ENCODE measurements at places on chromosomes 1 and 21.

GRCh38 chr1:228423404-228424053 is 6.9 kb upstream of the TRIM17 start:
- no peak for DNase-seq

GRCh38 chr21:39040494-39041110 is 142.6 kb downstream of the PSMG1 start:
- DNase-seq: no peak

DNA sequence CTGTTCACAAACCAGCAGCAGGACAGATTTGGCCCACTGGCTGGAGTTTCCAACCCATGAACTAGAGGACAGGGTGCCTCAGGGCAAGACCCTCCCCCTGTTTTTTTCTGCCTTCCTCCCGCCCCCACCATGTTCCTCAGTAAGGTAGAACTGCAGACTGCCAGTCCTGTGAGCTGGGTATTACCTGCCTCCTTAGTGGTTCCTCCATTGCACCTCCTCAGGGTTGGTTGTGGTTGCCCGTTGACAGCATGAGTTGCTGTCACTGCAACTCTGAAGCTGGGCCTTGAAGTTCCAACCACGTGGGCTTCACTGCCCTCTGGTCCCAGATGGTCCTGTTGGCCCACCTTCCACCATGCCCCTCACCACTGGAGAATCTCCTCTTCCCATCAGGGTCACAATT is 28.8 kb downstream of the TENT5C start:
- DNase-seq: no peak

DNA sequence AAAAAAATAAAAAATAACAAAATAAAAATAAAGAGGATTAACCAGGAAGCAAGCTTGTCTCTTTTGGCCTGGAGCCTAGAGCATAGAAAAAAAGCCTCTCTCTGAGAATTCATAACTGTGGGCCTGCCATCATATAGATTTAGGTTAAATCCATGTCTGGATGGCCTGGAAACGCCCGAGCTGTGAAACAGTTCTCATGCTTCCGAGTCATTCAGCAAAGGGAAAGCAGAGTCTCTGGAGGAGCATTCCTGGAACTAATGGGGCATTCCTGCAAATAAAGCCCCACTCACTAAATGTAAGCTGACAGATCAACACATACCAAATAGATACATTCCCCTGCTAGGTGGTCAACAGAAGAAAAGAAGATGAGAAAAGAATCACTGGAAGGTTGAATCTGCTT is 75.8 kb upstream of the GNG4 start:
- DNase-seq: no peak

DNA sequence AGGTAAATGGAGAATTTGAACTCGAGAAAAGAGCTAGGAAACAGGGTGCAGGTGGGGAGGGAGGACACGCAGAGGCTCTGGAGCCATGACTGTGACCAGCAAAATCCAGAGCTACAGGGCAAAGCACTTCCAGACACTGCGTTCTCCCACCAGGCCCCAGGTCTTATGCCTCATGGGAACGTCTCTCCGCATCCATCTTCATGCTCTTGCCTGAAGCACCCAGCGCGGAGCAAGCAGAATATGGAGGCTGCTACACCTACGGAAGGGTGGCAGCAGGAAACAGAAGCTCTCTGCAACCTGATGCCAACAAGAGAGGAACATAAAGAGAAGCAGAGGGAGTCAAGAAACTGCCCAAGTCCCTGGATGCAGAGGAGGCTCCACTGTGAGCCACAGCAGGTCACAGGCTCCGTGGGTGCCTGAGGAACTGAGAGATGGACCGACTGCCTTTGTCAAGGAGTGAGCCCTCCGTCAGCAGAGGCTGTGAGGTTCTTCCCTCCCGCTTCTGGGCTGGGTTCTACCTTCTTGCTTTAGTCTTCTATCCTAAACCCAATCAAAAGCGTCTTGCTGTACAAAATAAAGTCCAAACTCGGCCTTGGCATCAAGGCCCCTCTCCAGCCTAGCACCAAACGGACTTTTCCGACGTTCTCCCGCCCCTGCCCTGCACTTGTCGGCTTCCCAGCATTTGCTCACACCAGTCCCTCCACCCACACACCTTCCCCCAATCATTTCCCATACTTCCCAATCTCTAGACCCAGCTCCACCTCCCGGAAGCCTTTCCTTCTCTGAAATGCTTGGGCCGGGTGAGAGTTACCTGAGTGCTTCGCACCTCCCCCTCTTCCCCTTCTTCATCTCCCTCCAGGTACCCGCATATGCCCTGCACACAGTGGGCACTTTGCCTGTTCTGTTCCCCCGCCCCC is 930 bp downstream of the DHCR24 start:
- DNase-seq: no peak

- no peak for DNase-seq
Measured at GRCh38 chr1:80258659-80259058, 1252.1 kb upstream of the ADGRL4 start.

DNA sequence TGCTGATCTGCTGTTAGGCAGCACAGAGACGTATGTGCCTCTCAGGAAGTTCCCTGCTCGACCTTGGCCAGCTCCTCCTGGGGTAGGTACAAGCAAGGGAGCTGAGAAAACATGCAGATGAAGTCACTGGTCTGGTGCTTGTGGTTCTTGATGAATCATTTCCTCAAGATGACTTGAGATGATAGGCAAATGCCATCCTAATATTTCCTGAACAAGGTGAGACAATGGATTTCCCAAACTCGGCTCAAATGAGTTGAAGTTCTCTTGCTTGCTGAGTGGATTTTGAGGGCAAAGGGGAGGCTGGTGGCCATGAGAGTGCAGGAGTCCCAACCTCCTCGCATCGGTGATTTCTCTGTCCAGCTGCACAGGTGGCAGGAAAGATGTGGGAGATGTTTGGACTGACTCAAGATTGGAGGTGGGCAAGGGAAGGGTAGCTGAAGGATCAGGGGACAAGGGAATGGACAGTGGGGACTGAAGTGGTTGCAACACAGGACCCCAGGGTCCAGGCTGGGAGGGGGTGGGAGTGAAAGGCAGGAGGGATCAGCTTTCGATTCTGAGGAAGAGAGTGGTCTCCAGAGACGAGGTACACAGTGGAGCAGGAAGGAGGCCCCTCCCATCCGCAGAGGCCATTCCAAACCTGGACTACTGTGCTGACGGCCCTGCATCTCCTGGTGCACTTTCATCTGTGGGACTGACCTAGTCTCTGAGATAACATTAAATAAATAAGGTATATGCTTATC is 63.9 kb downstream of the CAPN2 start:
- DNase-seq: no peak

- DNase-seq: peak; percentile 81
Measured at GRCh38 chr1:155086128-155086741, 7.6 kb downstream of the EFNA3 start.

GRCh38 chr1:174005032-174005431 is 17.1 kb downstream of the RC3H1 start:
- DNase-seq: peak; percentile 98

DNA sequence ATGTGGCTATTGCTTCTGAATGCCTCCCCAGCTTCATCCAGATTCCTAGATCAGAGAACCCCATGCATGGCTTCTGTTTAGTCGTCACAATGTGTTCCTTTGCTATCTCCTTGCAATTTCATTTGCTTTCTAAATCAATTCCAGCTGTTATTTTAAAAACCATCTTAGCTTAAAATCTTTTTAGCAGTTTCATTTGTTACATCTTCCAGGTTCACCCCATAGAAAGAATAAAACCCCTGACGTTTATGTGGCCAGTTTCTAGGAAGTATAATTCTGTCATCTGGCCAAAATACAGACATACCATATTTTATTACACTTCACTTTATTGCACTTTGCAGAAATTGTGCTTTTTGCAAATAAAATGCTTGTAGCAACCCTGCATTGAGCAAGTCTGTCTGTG is 278.4 kb downstream of the PTPRC start:
- DNase-seq: no peak

DNA sequence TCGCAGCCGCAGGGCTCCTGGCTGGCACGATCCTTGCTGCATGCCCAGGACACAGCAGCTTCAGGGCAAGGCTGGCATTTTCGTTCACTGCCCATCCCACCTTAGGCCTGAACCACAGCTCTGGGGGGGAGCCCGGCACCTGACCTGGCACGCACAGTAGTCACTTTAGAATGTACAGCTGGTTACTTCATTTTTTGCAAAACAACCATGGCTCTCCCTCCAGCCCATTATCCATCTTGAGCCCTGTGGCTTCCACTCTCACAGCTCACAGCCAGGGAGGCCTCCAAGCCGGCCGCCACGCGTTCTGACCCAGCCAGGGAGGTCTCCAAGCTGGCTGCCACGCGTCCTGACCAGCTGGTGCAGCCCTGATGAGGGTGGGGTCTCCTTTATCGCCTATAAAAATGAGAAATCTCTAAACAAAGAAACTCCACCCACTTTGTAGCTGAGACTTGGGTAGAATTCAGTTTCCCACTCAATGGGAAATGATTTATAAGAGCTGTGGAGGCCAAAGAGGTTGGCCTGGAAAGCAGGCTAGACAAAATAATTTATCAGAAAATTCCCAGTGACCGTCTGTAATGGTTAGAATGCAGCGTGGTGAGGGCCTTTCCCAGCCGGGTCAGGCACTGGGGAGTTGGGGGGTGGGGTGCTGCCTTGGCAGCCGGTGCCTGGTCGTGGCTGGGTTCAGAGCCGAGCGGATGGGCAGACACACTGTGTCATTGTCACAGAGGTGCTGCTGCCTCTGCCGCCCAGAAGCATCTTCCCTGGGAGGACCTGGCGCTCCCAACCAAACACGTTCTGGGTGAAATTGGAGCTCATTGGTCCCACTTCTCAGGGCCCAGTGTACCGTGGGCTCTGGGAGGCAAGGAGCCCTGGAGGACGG is 54.6 kb upstream of the ACTRT2 start:
- no peak for DNase-seq

- DNase-seq: no peak
Measured at GRCh38 chr21:14833666-14834351, 231.0 kb downstream of the NRIP1 start.

DNA sequence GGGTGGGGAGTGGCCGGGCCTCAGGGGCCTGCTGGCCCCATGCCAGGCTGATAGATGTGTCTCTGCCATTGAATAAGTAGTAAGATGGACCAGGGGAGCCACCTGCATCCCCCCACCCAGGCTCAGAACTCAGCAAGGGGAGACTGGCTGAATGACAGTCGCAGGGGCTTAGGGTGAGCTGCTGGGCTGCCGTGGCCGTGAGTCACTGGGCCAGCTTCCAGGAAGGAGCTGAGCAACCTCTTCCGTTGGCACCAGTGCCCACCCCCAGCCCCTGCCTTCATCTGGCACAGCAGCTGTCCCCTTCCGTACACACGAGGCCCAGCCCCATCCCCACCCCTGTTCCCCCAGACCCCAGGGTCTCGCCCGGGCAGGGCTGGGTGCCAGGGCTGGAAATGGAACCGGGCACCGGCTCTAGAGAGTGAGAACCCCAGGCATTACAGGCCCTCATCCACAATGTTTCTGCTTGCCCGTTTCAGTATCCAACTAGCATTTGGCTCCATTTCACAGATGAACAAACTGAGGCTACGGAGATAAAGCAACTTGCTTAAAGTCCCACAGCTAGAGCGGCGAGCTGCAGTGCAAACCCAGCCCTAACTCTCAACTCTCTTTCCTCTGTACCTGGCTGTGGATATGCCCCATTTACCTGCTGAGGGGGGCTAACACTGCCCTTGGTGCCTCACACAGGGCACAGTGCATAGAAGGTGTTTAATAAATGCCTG is 10.2 kb downstream of the WNT4 start:
- no peak for DNase-seq

DNA sequence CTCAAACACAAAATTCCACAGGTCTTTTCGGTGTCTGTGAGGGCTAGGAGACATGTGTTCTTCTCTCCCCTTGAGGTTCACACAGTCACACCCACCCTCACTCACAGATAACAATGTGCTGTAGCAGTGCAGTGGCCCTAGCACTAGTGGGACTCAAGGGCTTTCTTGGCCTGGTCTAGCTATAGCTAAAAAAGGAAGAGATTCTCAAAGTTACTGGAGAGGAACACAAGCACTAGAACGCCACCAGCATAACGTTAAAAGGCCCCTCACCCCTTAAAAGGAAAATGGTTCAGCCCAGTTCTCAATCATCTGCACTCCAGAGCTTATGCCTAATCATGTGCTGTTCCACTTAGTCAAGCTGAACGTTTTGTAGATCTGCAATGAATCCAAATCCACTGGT is 39.5 kb downstream of the RGS8 start:
- no peak for DNase-seq

- DNase-seq: no peak
Measured at GRCh38 chr1:23422941-23423340, 1.6 kb downstream of the TCEA3 start.

DNA sequence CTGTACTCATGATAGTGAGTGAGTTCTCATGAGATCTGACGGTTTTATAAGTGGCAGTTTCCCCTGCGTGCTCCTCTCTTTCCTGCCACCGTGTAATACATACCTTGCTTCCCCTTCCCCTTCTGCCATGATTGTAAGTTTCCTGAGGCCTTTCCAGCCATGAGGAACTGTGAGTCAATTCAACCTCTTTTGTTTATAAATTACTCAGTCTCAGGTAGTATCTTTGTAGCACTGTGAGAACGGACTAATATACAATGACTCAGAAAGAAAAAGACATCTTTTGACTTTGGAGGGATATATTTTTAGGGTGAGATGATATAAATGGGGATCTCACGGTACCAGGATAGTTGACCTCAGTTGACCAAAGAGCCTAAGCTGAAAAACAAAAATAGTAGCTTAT is 74.7 kb upstream of the BACH1 start:
- no peak for DNase-seq

GRCh38 chr1:32350785-32351398 is 11.4 kb downstream of the FAM229A start:
- DNase-seq: peak; percentile 64

DNA sequence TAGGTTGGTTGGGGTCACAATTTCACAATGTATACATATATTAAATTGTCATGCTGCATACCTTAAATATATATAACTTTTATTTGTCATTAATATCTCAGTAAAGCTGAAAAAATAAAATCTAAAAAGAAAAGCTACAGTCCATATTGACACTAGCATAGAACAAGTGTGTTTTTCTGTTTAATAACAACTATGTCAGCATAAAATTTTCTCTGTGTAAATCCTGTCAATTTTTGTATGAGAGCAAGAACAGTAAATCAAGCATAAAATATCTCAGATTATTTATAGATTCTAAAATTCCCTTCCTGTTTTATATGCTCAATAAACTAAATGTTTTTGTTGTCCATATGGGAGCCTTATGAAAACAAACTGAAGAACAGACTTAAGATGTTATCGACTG is 739.2 kb downstream of the MRPL39 start:
- no peak for DNase-seq

- no peak for DNase-seq
Measured at GRCh38 chr1:44328671-44329416, 26.2 kb downstream of the ERI3 start.

DNA sequence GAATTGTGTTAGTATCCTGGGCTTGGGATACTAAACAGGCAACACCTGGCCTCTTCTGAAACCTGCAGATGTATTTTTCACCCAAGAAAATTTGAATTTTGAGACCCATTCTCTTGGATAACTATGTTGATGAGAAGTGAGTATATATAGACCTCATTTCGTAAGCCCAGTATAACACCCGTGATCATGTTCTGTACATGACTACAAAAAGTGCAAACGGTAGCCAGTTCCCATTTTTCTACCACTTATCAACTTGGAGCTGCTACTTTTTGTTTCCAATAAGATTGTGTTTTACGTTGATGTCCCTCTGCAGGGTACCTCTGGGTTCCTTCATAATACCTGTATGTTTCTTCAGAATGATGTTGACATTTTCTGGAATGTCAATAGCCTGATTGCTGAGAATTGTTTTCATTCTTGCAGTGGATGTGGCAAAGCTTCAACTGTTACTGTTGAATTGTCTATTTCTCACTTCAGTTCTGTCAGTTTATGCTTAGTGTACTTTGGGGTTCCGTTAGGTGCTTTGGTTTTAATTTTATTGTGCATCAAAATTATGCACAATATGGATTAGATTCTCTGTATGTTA is 48.1 kb downstream of the ZFYVE9 start:
- DNase-seq: no peak

Measured in COLO829 (cell line).